ENCODE measurements at places on chromosomes 2 and 18. TPM values are rescaled to one million over a fixed set of nuclear protein-coding genes. Genes with fewer than 3 reads are reported as not detected.

- DNase-seq: no peak
- H3K4me1 ChIP-seq: no peaks in the 10 kb centered on the region
- no peak overlapping the region for H3K4me3 ChIP-seq
These were observed 191.9 kb upstream of the CRIM1 start for GRCh38 chr2:36163520-36164254.

- H3K27ac ChIP-seq: no peak overlapping the region
- H3K4me1 ChIP-seq: no peaks in the 10 kb centered on the region
- DNase-seq: no peak
- no peak overlapping the region for H3K4me3 ChIP-seq
- H3K27me3 ChIP-seq: no peaks in the 10 kb centered on the region
These were observed 106.1 kb upstream of the NETO1 start for GRCh38 chr18:72973841-72974240.

The PRKCE gene
- 85.0 TPM for total RNA-seq

The FLACC1 gene
- 6.8 TPM for total RNA-seq

The FOXD4L1 gene
- total RNA-seq: 0.62 TPM

The TFCP2L1 gene
- 19.2 TPM for total RNA-seq

The TOGARAM2 gene
- total RNA-seq: 15.4 TPM

The CRACDL gene
- 17.8 TPM for total RNA-seq

The FABP1 gene
- total RNA-seq: not detected

The ZNF804A gene
- 1.3 TPM for total RNA-seq

All from lower lobe of right lung (tissue), 2 donors.